ENCODE measurements at places on chromosomes 1 and 21. TPM values are rescaled to one million over a fixed set of nuclear protein-coding genes. Genes with fewer than 3 reads are reported as not detected.

Gene GBP5
- 4.2 TPM for total RNA-seq

GRCh38 chr1:225441314-225442122, 13.7 kb upstream of the LBR start:
- no peak for DNase-seq

Gene CHIA
- total RNA-seq: 0.23 TPM

- peak; percentile 81 for DNase-seq
Measured at GRCh38 chr1:9110669-9111356, 18.1 kb downstream of the GPR157 start.

All from mucosa of gallbladder (tissue), 1 donor.